CD4-positive, alpha-beta memory T cell (primary cell): ENCODE measurements at places on chromosomes 11 and 22.

- DNase-seq, result no peak
Observed at GRCh38 chr11:11641581-11641980, 19.8 kb upstream of the GALNT18 start.

GRCh38 chr11:105611572-105612441 lies 1.9 kb downstream of the GRIA4 start:
- DNase-seq, result no peak

- no peak for DNase-seq
Observed at GRCh38 chr11:111606986-111607385, 4.7 kb downstream of the SIK2 start.

- no peak for DNase-seq
Observed at GRCh38 chr11:60924906-60925853, 920 bp downstream of the TMEM132A start.

DNA sequence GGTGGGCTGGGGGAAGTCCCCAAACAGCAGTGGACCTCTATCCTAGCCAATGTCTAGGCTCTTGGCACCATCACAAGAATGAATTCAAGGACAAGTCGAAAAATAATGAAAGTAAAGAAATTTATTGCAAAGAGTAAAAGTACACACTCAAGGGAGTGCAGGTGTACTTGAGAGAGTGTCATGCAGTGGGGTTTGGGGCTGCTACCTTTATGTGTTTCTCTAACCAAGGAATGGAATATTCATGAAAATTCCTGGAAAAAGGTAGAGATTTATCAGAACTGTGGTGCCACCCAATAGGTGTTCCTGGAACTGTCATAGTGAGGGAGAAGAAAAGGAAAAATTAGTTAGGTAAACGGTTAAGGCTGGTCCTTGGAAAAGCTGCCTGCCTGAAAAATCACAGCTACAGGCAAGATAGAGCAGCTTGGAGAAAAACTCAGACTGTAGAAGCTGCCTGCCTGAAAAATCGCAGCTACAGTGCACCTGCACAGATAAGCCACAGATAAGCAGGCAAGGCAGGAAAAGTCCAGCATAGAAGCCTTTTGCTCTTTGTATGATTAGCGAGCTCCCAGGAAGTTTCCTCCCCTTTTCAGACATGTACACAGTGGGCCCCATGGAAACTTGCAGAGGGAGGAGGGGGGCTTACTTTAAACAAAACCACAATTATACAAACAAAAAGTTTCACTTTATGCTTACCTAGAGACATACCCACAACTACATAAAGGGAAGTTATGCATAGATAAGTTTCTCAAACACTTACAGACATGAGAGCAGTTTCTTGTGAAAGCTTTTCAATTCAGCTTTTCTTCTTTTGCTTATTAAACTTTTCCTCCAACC lies 71.4 kb upstream of the B3GNT6 start:
- DNase-seq, result no peak

DNA sequence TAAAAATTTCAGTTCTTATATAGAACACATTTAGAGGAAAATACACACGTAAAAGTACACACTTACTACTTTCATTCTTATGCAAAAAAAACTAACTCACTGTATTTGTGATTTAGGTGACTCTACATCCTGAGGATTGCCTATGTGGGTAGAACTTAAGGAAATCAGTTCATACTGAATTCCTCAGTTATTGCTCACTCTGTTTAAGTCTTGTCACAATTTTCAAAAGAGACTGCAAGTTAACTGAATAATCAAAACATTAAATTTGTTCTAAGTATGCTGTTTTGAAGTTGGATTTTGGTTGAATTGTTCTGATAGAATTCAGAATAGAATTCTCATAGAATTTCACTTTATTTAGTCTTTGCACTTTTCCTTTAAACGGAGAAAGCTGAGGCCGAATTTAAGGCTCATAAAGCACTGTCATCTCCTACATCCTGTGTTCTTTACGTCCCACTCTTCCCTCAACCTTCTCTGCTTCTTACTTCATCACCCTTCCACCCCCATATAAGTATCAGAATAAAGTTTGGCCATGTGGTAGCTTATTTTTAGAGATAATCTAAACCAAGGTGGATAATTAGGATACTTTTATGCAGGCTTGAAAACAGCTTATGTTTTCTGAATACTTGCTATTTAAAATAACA lies 59.8 kb downstream of the APOL5 start:
- DNase-seq, result no peak

GRCh38 chr11:83061883-83062282 lies 9.8 kb downstream of the RAB30 start:
- no peak for DNase-seq

- no peak for DNase-seq
Observed at GRCh38 chr11:125345421-125346178, 150.5 kb downstream of the FEZ1 start.

DNA sequence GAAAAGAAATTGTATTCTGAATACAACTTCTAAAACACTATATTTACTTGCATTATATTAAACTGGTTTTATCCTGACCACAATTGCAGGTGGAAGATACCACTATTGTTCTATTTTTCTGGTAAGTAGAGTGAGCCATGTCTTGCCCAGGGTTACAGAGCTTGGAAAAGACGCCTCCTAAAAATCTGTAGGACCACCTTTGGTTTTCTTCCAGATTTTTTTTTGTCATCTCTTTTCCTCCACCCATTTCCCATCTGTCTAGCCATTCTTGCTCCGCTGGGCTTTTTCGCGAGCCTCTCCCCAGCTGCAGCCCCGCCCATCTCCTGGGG lies 294 bp upstream of the MTMR3 start:
- no peak for DNase-seq

GRCh38 chr11:95720195-95720594 lies 69.4 kb downstream of the FAM76B start:
- DNase-seq, result peak; percentile 31

DNA sequence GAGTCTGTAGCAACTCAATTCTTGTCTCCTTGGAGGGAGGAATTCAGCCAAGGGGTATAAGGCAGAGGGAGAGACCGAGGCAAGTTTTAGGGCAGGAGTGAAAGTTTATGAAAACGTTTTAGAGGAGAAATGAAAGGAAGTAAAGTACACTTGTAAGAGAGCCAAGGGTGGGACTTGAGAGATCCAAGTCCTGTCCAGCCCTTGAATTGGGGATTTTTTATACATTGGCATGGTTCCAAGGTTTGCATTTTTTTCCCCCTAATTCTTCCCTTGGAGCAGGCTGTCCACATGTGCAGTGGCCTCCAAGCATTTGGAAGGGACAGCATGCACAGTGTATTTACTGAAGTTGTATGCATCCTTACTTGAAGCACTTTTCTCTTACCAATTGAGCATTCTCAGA lies 192.1 kb downstream of the LUZP2 start:
- DNase-seq, result no peak

- DNase-seq, result no peak
Observed at GRCh38 chr11:4087551-4087950, 7.0 kb upstream of the RRM1 start.

DNA sequence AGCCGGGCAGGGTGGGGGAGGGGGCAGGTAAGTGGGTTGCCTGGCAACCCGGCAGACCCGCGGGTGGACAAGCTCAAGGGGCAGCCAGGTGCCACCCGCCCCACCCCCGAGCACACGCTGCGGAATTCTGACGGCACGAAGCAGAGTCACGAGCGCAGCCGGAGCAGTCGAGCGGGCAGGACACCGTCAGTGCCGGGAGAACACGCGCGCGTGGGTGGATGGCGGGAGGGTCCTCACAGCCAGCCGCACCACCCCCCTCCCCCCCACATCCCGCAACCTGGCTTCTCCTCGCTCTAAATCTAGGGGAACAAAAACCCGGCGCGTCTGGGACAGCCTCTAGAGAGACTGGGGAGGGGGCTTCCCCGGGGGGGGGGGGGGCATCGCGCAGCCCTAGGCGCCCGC lies 133.1 kb upstream of the HSD17B12 start:
- no peak for DNase-seq
